Activated T-helper 1 cell treated with anti-CD3 and anti-CD28 coated beads, Interleukin-2, amount 50 U/mL, for 16 hours (primary cell): ENCODE measurements at places on chromosomes 5 and 9.

GRCh38 chr5:27038476-27038875 lies at the start of gene CDH9:
CDH9 (minus strand) TSS chr5:27038586; CDS start chr5:26988333, 50,253 bp downstream.
- no peak for DNase-seq

GRCh38 chr5:132677682-132678400 lies 4.1 kb downstream of the IL4 start:
- DNase-seq, result no peak

GRCh38 chr5:91272858-91273257 lies 110.3 kb downstream of the ARRDC3 start:
- no peak for DNase-seq

- no peak for DNase-seq
These were observed 920 bp downstream of the LPCAT1 start for GRCh38 chr5:1522601-1523479.

DNA sequence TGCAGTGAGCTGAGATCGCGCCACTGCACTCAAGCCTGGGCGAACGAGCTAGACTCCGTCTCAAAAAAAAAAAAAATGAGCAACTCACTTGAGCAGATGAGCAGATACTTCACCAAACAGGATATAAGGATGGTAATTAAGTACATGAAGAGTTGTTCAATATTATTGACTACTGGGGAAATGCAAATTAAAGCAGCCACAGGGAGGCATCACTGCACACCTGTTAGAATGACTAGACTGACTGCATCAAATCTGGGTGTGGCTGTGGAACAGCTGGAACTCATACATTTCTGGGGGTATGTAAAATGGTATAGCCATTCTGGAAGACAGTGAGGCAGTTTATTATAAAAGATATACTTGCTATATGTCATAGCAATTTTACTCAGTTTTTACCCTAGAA lies 93.0 kb downstream of the WNK2 start:
- DNase-seq, result no peak

- no peak for DNase-seq
These were observed 109.0 kb downstream of the GNAQ start for GRCh38 chr9:77922591-77922990.

GRCh38 chr9:5578018-5578697 lies 50.7 kb upstream of the RIC1 start:
- no peak for DNase-seq

DNA sequence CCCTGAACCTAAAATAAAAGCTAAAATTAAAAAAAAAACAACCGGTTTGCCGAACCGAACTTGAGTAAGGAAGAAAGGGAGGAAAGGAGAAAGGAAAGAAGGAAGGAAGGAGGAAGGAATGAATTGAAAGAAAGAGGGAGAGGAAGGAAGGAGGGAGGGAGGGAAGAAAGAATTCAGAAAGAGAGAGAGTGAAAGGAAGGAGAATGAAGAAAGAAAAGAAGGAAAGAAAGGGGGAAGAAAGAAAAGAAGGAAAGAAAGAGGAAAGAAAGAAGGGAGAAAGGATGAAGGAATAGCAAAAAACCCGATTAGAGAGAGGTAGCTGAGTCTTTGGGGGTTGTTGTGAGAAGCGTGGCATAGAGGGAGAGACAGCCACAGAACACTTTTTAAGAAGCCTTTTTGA lies 121.4 kb downstream of the FGF18 start:
- DNase-seq, result no peak

GRCh38 chr9:106334081-106334480 lies 528.9 kb upstream of the ZNF462 start:
- DNase-seq, result no peak

DNA sequence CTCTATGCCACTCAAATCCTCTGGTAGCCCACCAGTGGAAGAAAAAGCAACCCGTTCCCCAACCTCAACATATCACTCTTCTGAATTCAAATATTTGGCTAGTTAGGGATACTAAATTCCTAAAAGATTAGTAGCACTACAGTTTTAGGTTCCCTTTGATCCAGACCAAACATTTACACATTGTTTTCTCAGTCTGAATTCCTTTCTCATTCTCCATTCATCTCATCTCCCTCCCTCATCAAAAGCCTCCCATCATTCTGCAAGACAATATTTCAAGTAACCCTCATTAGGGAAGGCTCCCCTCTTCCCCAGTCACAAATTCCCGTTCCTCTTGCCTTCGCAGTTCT lies 26.3 kb downstream of the ADAM19 start:
- DNase-seq, result no peak

DNA sequence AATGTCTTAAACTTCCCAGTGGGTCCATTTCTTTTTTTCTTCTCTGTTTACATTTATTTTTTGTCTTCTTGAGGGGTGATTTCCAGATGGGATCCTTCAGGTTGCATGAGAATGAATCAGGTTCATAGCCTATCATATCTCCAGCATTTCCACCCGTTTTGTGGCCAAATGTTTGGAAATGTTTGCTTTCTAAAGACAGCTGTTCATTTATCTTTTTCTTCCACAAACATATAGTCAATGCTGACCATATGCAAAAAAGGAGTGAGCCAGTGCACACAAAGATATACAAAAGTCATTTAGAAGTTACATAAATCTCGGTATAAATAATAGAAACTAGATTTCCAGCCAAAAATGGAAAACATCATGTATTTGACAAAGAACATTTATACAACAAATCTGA lies 71.6 kb upstream of the STC2 start:
- DNase-seq, result no peak

GRCh38 chr5:54521856-54522479 lies 4.4 kb downstream of the SNX18 start:
- no peak for DNase-seq

DNA sequence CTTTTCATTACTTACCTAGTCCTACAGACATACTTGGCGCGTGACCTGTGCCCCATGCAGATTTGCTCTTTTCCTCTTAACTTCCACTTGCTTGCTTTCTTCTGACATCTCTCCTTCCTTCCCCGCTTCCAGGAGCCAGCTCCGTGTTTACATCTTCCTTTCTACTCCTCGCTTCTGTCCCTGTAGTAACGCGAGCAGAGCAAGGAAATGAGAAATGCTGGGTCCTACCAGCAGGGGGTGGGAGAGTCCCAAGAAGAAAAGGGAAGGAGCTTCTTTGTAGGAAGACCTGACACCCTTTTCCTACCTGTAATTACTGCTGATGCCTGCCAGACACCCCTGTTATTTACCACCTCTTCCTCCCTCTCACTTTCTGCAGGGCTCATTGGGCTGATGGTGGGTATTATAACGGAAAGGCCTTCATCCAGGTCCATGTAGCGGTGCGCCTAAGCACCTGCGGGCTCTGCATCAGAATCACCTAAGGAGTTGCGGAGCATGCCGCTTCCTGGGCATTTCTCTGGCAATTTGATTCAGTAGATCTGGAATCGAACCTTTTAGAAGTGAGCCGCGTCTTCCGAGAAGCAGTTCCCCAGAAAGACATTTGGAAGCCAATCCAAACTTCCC lies 1260.8 kb upstream of the WWC1 start:
- DNase-seq, result no peak

DNA sequence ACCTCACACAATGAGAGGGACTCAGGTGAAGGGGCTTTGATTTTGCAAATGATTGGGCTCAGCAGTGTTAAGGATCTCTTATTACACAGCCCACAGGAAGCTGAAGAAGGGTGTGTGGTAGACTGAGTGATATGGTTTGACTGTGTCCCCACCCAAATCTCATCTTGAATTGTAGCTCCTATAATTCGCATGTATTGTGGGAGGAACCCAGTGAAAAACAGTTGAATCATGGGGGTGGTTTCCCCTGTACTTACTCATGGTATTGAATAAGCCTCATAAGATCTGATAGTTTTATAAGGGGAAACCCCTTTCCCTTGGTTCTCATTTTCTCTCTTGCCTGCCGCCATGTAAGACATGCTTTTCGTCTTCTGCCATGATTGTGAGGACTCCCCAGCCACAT lies 132.5 kb upstream of the FBXL7 start:
- no peak for DNase-seq

GRCh38 chr9:87740209-87740608 lies 14.3 kb downstream of the CTSL start:
- DNase-seq, result no peak

DNA sequence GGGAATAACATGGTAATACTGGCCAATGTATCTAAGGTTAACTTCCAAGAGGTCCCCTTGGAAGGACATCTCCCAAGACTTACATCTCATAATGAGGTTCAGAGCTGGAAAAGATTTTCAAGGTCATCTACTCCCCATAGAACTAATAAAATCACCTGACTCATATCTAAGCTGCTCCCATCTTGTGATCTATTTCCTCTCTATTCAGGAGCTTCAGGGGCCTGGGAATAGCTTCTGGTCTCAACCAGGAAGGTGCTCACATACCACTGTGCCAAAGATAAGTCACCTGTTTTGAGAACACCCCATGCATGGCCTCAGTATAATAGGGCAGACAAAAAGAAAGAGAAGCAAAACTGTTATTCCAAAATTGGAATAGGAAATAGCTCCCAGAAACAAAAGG lies 74.2 kb downstream of the OXCT1 start:
- DNase-seq, result no peak

GRCh38 chr9:136964171-136964689 lies 12.2 kb downstream of the LCN12 start:
- no peak for DNase-seq

DNA sequence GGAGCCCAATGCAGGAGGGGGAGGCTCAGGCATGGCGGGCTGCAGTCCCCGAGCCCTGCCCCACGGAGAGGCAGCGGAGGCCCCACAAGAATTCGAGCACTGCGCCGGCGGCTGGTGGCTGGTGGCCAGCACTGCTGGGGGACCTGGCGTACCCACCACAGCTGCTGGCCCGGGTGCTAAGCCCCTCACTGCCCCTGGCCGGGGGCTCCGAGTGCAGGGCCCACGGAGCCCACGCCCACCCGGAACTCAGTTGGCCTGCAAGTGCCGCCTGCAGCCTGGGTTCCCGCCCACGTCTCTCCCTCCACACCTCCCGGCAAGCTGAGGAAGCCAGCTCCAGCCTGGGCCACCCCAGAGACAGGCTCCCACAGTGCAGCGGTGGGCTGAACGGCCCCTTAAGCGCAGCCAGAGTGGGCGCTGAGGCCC lies 780.3 kb downstream of the DTWD2 start:
- no peak for DNase-seq

DNA sequence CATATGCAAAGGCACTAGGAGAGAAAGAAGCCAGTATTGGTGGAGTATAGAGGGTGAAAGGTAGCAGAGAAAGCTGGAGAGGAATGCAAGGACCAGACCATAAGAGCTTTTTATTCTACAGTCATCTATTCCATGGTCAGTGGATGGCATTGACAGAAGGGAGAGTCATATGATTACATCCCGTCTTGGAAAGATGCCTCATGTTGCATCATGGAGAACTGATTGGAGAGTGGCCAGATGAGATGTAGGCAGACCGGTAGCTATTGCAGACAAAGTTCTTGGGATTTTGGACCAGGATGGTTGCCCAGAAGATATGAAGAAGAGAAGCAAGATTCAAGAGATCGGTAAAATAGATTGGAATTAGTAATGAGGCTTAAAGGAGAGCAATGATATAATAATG lies 260.7 kb downstream of the CHSY3 start:
- no peak for DNase-seq

GRCh38 chr9:132997591-132997990 lies 19.1 kb downstream of the GFI1B start:
- DNase-seq, result no peak

- no peak for DNase-seq
These were observed 34.0 kb downstream of the TNFSF15 start for GRCh38 chr9:114771889-114772288.

GRCh38 chr5:21919414-21920022 lies 933.6 kb downstream of the CDH12 start:
- DNase-seq, result no peak

DNA sequence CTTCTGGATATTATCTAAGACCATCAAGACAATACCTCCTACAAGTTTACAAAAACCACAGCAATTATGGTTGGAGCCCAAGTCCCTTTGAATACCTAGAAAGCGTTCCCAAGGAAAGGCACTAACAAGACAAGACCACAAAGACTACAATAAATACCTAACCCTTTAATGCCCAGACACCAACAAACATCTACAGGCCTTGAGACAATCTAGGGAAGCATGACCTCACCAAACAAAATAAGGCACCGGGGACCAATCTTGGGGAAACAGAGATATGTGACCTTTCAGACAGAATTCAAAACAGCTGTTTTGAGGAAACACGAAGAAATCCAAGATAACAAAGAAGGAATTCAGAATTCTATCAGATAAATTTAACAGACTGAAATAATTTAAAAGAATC lies 37.8 kb downstream of the OXCT1 start:
- DNase-seq, result no peak

GRCh38 chr5:181195249-181195761 lies 9.7 kb downstream of the TRIM7 start:
- DNase-seq, result no peak

GRCh38 chr9:97808972-97809371 lies 44.1 kb upstream of the FOXE1 start:
- no peak for DNase-seq

- DNase-seq, result peak; percentile 94
These were observed at the start of the genes C8G and FBXW5 for GRCh38 chr9:136944519-136945332. C8G (plus strand) TSS chr9:136945243; CDS start chr9:136945321, 78 bp downstream. FBXW5 (minus strand) TSS chr9:136944738; CDS start chr9:136944083, 655 bp downstream.
